ENCODE measurements at places on chromosomes 12 and 14.

DNA sequence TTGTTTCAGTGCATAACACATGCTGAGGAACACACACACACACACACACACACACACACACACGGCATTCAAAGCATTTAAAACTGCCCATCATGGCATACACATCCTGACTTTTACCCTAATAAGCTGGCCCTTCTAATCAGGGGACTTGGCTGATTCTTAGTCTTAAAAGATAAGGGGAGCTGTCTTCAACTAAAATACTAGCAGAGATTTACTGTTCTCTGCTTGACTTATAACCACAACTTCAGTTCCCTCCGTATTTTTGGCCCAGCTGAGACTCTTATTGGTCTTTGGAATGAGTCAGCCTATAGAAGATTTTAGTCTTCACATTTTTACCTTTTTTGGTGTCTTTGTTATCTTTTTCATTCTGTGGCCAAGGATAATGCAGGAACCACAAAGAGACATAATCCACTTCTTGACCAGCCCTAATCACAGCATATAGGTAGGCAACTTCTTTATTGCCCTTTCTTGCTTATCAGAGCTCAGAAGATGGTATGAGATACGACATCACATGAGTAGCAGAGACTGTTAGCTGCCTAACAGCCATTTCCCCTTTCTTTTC, 25.1 kb upstream of the SLC8A3 start:
- DNase-seq, result no peak

- DNase-seq, result no peak
Observed at GRCh38 chr12:119463211-119463926, 128.8 kb downstream of the CCDC60 start.

DNA sequence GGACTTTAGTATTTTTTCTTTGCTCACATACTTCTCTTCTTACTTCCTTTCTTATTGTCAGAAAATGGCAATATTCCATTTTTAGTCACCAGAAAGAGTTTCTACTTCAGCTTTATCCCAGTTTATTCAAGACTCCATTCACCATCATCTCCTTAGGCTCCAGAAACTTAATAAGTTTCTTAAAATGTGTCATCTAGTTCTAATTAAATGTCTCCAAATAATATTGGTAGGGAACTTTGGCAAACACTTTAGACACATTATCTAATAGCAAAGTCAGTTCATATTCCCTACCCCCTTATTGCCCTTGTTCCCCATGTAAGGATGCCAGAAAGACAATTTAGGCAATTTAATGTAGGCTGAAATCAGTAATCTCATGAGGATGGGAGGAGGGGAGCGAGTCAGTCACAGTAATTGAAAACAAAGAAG, 15.1 kb downstream of the EPYC start:
- DNase-seq, result no peak

DNA sequence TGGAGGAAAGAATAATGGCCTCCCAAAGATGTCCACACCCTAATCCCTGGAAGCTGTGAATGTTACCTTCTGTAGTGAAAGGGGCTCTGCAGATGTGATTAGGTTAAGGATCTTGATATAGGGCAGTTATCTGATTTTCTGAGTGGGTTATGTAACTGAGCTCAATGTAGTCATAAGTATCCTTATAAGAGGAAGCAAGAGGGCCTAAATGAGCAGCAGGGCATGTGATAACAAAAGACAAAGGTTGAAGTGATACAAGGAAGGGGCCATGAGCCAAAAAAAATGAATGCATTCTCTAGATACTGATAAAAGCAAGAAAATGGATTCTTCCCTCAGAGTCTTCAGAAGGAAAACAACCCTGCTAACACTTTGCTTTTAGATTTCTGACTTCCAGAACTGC, 78.8 kb downstream of the OSBPL8 start:
- no peak for DNase-seq

DNA sequence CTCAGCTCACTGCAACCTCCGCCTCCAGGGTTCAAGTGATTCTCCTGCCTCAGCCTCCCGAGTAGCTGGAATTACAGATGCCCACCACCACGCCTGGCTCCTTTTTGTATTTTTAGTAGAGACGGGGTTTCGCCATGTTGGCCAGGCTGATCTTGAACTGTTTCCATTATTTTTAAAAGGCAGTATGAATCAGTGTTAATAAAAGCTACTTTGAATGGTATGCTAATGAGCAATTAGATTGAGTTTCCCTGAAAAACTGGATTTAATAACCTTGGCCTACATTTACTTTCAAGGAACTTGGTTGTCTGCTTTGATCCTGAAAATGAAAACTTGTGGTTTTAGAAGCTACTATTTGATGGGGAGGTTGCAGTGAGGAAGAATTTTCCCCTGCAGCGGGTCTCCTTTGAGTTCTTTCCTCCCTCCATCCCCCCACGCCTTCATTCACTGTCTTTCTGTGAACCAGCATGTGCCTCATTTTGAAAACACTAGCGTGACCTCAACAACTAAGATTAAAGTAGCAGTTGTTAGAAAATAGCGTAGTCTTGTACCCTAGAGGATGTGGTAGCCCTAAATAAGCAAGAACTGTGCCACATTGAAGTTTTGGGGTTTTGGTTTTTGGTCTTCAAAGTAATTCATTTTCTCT, 17.8 kb upstream of the RPS6KA5 start:
- no peak for DNase-seq

- DNase-seq, result no peak
Observed at GRCh38 chr14:103561381-103562178, 877 bp downstream of the BAG5 start.

DNA sequence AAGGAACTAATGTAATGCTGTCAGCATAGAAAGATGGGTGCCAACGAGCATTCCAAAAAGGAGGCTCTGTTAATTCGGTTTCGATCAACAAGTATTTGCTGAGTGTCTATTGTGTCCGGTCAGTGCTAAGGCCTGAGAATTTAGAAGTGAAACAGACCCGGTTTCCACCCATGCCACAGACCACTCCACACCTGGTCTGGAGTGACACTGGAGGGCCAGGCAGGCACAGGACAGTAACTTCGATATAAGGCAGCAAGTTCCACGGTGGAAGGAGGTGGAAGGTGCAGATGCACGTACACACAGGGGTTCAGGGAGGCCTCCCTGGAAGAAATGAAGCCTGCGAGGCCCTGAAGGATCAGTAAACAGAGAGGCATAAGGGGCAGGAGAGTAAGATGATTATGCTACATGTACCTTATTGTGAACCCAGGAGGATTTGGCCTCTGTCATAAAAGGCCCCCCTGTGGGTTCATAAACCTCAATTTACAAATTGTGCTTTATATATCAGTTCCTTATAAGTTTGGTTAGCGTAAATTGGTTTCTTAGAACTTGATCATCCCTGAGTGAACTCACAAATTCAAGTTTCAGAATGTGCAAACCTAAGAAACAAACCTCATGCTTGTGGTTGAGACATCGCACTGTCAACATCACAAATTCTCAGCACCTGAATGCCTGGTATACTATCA, 25.9 kb downstream of the SSH1 start:
- DNase-seq, result no peak

DNA sequence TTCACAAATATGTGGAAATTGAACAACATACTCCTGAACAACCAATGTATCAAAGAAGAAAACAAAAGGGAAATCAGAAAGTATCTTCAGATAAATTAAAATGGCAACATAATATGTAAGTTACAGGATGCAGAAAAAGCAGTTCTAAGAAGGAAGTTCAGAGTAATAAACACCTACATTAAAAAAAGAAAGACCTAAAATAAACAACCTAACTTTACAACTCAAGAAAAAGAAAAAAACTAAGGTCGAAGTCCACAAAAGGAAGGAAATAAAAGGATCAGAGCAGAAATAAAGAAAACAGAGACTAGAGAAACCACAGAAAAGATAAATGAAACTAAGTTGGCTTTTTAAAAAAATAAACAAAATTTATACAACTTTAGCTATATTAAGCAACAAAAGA, 59.2 kb downstream of the EGLN3 start:
- DNase-seq, result no peak

DNA sequence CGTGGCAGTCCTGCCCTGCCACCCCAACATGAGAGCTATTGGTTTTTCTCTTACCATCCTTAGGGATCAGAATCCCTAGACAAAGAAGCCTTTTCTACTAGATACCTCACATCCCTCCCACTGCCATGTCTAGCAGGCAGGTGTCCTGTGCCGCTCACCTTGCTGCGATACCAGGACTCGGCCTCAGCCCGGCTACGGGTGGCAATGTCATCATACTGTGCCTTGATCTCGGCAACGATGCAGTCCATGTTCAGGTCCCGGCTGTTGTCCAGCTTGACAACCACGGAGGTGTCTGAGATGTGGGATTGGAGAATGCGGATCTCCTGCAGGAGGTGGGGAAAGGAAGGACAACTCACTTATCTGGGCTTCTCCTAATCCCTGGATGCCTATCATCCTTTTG, 4.5 kb downstream of the KRT83 start:
- no peak for DNase-seq

DNA sequence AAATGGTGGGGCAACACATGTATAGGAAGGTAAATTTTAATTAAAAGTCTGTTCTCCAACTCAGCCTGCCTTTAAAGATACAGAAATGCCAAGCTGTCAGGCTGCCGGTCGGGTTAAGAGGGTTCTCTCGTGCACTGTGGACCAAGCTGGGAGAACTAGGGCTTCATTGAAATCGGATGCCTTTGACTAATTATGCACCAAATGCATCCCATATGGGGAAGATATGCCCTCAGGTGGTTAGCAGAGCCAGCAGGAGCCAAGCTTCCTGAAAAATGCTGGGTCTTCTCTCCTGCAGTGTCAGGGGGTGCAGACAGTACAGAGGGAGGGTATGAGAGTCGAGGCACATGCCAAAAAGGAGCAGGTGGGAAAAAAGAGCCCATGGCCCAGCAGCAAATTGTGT, 236.1 kb downstream of the CACNA1C start:
- no peak for DNase-seq

DNA sequence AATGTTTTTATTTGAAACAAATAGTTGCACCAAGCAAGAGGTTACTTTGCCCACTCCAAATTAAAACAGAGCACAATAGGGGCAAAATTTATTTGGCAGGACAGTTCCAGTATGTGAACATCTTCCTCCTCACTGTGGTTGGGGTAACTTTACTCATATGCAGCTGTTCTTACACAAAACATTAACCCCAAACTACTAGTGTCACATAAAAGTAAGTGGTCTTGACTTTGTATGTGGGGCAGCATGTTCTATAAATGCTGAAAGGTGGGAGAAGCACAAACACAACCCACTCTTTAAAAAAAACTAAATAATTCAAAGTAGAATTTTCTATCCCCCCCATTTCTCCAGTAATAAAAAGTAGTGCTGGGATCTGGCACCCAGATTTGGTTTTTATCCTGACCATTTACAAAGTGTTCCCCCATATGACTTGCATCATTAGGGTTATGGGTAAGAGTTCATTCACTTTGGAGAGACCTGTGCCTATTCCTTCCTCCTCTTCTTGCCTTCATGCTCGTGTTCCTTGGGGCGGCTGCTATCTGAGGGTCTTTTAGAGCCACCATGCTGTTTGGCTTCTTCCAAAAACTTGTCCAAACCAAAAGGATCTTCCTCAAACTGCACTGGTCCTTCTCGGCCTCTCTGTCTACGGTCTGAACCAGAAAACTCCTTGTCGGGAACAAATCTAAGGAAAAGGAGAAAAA, 9.9 kb downstream of the SLIRP start:
- no peak for DNase-seq

DNA sequence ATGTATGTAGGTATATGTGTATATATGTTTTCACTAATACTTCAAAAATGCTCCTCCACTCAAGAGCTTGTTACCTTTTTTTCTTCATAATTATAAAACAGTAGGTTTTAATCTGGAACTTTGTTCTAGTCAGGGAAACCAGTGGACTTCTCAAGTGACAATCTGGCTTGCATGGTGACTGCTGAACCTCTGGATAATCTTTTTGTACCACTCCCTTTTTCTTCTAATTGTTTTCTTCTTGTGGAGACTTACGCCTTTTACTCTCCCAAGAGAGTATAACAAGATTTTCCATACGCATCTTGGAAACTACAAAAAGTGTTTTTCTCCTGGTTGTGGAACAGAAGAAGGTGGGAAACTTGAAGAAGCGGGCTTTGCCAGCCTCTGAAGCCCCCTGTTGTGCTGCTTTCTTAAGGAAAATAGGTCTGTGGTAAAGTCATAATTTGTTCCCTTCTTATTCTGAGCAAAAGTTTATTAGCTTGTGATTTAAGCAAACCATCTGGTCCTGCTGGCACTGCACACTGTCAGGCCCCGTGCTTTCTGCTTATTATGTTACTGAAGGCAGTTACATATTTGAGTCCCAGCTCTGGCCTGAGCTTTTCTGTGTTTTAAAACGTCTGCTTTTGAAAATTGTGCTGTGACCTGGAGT, 291.8 kb downstream of the ERC1 start:
- no peak for DNase-seq

- DNase-seq, result no peak
Observed at GRCh38 chr14:82719617-82720016, 1186.0 kb upstream of the SEL1L start.

DNA sequence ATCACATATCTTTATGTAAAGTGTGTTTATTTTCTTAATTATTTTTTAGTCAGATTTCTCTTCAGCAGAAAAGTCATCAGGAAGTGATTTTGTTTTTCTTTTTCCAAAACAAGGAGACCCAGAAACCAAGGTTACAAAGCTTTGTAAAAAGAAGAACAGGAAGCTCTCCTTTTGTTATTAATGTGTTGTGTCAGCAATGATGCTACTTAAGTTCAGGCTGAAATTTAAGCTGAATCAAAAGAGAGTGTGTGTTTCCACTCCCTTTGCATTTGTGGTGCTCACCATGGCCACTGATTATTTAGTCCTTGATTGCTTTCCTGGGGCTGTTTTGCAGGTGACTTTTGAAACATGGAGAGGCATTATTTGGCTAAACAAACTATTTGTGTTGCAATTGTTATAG, 155.3 kb upstream of the ATP2B1 start:
- DNase-seq, result no peak

GRCh38 chr14:102966681-102967505, 44.4 kb downstream of the AMN start:
- no peak for DNase-seq

- DNase-seq, result no peak
Observed at GRCh38 chr12:129937426-129937825, 33.6 kb upstream of the TMEM132D start.

GRCh38 chr14:58309086-58309485, 10.7 kb downstream of the ARID4A start:
- DNase-seq, result no peak

DNA sequence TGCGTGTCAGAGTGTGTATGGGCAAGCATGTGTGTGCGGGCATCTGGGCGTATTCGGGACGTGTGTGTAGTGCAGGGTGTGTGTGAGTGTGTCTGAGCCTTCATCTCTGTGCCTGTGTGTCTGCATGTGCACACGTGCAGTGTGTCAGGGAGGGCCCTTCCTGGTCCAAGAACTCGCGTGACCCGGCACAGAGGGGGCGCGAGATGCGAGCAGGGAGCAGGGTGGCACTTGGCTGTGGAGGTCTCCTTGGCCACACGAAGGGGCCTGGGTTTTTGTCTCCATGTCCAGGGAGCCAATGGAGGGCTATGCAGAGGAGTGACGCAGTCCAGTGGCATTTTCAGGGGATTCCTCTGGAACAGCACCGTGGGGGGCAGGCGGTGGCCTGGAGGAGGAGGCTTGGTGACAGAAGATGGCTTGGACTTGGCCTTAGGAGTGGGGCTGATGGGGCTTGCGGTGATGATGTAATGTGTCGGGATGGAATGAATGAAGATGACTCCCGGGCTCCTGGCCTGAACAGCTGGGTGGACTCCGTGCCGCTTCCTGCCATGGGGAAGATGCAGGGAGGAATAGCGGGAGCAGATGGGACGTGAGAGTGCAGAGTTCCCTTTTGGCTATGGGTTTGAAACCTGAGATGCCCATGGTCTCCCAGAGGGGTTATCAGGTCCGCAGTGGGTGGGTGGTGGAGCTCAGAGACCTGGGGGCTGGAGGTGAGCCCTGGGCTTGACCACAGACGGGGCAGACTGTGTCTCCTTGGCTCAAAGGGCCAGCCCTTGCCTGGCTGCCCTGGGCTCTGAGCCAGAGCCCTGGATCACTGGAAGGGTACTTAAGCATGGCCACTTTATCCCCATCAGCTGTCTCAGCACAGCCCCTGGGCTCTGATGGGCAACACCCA, 208.3 kb downstream of the PHETA1 start:
- DNase-seq, result no peak
